ENCODE measurements at places on chromosomes 11 and 22.

- no peak for DNase-seq
These were observed 132.4 kb downstream of the SWAP70 start for GRCh38 chr11:9796266-9796665.

DNA sequence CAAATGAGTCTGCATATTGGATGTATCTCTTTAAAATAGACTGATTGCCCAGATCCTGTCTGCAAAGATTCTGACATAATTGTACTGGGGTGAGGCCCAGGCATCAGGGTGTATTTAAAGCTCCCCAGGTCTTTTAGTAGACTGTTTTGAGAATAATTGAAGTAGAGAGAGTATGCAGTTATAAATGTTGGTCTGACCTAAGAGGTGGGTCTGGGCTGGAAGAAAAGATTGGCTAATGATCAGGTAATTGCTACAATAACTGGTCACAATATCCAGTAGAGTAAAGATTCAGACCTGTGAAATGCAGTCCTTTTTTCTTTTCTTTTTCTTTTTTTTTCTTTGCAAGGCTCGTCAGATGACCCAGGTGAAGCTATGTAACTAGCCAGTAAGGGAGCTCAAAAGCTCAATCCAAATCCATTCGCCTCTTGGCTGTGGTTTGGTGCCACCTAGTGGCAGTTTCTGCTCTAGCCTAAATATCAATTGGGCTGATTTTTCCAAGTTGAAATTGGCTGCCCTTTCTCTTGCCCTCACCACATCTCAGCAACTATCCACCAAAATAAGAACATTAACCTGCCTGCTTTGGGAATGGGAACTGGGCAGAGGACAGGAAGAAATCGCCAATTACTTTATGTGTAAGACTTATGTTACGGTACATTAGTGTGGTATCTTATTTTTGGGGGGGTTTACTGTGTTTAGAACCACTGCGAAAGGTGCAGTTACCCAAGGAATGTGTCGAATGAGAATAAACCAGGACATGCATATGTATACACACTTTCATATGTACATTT is 45.9 kb downstream of the ZNF143 start:
- peak; percentile 65 for DNase-seq

- DNase-seq, result peak; percentile 16
These were observed 28.2 kb downstream of the DBX1 start for GRCh38 chr11:20131788-20132666.

DNA sequence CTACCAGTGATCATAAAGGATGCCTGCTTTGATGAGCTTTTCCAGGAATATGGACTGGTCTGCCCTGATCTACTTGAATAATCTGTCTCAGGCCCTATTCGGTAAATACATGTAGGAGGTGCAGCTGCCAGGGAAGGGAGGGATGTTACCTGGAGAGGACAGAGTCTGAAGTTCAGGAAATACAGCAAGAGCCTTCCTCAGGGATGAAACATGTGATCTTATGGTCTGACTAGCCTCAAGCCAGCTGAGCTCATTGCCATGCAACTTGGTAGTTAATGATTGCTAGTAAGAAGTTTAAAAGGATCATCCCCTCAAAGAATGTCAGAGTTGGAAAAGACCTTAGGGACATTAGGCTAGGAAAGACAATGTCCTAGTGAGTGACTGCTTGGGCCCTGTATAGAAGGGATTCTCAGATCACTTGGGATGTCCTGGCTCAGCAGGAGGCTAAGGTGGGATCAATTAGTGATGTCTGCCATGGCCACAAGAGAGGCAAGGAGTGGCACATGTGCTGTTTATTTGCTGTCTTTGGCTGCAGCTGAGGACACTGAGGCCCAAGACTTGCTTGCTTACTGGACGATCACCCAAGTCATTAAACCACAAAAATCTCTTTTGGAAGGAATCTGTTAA is 18.5 kb downstream of the PTPRJ start:
- no peak for DNase-seq
